ENCODE measurements at places on chromosomes 11 and 22. TPM values are rescaled to one million over a fixed set of nuclear protein-coding genes. Genes with fewer than 3 reads are reported as not detected.

Gene PDGFB
- total RNA-seq = 3.6 TPM

Gene NOX4
- not detected for total RNA-seq

Gene TEAD1
- 37.9 TPM for total RNA-seq

Gene ZNF408
- total RNA-seq = 16.9 TPM

Gene BRSK2
- 7.9 TPM for total RNA-seq

Gene PRRG4
- 1.2 TPM for total RNA-seq

Gene SLC22A6
- not detected for total RNA-seq

All from A549 treated with ZK216348 at 1 μM for 4 hours (cell line).